Left renal pelvis (tissue), 4 donors: ENCODE measurements at places on chromosomes 5 and 9. TPM values are rescaled to one million over a fixed set of nuclear protein-coding genes. Genes with fewer than 3 reads are reported as not detected.

DNA sequence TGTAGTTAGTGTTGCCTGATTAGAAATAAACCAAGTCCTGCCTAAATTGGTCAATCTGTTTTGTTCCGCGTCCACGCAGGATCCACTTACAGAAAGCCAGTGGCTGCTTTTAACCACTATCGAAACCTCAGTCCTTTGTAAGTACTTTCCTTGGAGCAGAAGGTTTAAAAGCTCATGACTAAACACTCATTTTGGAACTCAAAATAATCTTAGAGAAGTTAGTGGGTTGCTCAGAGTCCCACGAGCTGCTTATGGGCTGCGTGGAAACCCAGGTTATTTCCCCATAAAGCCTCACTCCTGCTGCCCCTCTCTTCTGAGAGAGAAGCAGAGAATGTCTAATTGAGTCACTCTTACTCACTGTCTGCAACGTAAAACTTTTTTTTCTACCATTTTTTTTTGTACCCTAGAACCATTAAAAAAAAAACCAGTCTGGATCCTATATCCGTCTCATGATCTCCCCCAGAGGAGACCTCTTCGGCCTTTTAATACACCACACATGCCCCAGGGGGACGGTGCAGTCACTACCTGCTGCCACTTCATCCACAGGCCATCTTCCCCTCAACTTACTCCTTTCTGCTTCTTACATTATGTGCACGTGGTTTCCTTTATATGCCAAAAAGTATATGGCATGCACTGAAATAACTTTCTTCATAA lies 7.6 kb downstream of the BASP1 start:
- no peak for DNase-seq

The ARSI gene
- polyA plus RNA-seq = 2.2 TPM

GRCh38 chr9:92950359-92950955 lies 3.1 kb downstream of the FGD3 start:
- no peak for DNase-seq

The LRRTM2 gene
- 3.0 TPM for polyA plus RNA-seq

DNA sequence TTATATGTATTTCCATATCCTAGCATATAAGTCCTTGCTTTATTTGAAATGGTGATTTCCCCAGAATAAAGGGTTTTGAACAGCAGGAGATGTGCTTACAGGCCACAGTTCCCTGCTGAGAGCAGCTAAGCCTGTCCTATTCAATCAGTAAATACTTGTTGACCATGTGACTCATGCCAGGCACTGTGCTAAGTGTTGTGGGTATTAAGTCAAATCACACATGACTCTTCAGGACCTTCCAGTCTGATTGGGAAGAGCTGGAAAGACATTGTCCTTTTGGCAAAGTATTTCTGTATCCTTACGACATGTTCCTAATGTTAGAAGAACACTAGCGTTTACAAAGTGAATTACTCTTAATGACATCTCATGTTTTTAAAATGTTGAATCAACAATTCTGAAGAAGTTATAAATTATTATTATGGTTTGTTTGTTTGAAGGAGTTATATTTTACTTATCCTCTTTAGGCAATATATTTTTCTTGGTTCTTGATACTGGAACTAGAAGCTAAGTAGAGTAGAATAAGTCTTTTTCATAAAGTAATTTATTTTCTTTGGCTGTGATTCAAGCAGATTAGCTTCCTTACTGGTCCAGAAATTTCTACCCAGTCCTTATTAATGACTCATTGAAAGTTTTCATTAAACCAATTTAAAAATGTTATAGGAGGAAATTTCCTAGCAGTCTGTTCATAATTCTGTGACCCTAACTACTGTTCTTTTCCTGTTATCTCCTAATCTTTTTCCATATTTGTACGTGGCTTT lies 82.1 kb downstream of the GAPVD1 start:
- no peak for DNase-seq

- no peak for DNase-seq
Measured at GRCh38 chr5:1172670-1173404, 28.6 kb upstream of the SLC6A19 start.

DNA sequence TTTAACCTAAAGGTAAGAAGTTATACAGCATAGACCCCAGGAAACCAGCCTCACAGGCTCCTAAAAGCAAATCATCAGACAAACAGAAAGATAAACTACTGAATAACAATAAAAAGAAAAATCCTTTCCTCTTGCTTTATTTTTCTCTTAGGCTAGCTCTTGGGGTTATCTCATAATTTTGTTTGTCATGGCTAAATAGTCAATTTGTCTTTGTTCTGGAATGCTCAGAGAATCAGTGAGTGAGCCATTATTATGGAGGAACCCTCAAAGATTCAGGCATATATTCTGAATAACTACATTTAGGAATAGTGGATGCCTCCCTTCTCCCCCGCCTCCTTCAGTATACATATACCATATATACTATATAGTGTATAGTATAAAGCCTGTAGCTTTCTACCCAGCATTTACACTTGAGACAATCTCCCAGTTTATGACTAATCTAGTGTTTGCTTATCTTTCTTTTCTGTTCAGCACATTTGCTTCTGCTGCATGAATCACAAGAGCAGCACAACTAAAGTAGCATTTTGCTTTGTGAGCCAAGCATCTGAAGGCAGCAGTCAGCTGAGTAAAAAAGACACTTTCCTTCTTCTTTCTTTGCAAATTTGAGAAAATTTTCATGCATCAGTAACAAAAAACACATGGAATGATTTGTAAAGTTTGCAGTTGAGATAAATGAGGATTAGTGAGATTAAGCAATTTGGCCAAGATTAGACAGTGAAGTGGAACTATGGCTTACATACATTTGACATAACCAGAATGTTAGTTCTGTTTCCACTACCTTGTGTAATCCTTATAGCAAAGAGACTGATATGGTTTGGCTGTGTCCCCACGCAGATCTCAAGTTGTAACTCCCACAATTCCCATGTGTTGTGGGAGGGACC lies 45.3 kb upstream of the PPP3R2 start:
- no peak for DNase-seq

DNA sequence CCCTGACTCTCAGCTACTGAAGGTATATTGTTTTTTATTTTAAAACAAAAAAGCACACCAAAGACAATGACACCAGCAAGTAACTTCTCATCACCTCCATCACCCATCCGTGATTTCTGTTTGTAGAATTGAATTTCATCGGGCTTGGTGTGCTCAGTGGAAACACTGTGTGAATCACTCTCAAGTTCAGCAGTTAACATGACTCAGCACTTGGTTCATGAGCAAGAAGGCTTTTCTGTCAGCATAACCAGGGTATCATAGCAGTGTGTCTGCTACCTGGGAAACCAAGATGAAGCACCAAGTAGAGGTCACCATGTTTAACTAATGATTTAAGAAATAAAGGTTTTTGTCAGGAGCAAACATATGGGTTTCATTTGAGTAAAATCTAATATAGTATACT lies 123.7 kb downstream of the INSYN2B start:
- DNase-seq = no peak

The OR1J2 gene
- not detected for polyA plus RNA-seq

GRCh38 chr5:165622864-165623536 lies 2117.6 kb downstream of the MAT2B start:
- no peak for DNase-seq

The SMIM27 gene
- polyA plus RNA-seq = 21.7 TPM

DNA sequence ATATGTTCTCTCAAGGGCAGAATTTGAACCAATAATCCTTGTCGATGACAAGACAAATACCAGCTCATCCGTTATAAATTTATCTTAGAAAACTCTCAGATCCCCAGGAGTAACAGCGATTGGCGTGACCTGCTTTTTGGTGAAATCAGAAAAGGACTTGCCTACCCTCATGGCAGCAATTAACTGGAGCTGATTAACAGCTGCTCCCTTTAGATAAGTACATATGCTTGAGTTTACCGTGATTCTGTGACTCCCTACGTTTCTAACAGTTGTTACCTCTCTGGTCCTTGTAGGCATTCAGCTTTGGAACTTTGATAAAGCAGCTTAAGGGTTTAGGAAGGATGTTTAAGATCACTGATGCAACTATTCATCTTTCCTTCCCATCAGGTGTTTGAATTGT lies 2.6 kb downstream of the INVS start:
- DNase-seq = no peak

The TMC1 gene
- polyA plus RNA-seq = 0.82 TPM

The ATP10B gene
- 0.16 TPM for polyA plus RNA-seq

The PCDHGA1 gene
- 0.89 TPM for polyA plus RNA-seq

GRCh38 chr5:11617080-11617479 lies 287.2 kb downstream of the CTNND2 start:
- no peak for DNase-seq
